ENCODE measurements at places on chromosomes 7 and 10.

DNA sequence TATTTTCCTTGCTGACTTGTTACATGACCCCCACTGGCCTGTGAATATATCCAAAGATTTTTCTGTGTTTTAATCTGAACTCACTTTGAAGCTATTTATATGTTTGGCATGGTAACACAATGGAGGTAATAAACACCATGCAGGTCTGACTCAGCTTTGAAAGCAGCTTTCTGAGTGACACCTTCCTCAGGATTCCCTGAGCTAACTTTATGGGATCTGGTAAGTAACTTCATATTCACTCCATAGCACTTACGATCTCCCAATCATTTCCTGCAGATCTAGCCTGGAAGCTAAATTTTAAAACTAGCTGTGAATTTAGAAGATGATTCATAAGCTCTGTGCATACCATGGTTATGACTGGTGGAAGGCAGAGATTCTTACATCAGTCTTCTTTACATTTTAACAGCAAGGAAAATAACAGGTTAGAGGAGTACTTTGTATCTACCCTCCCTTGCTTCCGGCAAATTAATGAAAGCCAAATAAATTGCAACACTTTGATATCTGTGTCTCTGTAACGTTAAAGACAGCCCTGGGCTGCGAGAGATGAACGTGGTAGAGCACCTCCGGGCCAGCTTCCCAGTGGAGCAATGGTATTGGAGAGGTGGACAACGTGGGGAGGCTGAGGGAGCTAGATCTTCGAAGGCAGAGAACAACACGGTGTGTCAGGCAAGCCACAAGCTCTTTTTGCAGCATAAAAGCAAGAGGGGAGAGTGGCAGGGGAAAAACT lies 170.2 kb upstream of the KLF14 start:
- no peak for DNase-seq

- no peak for DNase-seq
Observed at GRCh38 chr10:60414877-60415585, 25.4 kb upstream of the ANK3 start.

DNA sequence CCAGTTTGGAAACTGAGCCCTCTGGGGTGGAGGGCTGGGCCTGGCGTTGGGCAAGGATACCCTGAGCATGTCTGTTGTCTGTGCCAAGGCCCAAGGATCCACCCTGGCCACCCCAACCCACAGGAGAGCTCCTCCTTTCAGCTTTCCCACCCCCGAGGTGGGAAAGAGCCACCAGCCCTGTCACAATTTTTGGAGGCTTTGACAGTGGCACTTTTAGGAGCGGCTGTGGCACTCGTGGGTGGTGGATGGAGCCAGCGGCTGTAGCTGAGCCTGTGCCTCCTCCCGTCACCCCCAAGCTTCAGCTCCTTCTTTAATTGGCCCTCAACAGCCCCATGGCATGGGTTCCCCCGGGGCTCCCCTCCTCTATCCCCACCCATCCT lies 18.2 kb upstream of the ZNF862 start:
- DNase-seq = no peak

DNA sequence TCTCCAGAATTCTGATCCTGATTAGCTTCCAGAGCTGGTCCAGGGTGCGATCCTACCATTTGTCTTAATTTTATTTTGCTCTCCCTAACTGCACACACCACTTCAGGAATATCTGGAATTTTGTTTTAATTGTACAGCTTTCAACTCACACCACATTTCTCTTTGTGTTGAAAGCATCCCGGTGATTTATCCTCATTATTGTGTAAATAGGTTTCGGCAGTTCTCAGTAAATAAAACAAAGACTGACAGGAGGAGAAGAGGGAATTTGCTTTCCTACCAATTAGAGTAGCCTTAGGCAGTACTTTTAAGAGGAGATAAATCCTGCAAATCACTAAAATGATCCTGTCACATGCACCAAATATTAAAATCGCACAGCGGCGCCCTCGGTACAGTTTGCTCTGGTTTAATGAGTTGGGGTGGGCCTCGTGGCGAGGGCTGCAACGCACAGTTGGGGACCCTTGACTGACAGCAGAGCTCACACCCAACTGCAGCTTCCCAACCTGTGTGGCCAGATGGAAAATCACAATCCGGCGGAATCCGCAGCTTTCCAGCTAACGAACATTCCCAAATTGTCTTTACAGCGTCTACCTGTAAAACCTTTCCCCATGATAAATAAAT lies 62.6 kb downstream of the EBF3 start:
- DNase-seq = no peak

DNA sequence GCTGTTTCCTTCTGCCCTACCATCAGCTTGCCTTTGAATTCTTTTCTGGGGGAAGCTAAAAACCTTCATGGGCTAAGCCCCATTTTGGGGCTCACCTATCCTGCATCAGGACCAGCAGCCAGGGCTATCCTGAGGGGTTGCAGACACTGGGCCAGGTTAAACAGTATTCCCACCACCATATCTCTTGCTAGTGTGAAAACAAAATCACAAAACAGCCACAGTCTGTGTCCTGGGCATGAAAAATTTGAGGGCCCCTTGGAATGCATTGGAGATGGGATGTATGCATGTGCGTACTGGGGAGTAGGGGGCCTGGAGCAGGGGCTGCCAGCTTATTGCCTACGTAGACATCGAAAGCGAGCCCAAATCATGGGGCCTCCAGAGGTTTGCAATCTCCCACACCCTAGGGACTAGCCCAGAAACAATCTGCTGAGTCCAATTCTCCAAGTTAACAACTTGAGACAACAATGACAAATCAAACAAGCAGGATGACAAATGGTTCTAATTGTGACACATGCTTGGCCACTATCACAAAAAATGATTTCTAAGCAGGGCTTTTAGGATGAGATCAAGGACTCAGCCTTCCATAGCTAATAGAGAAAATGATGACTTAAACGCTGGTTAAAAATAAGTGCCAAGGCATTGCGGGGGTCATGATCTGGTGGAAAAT lies 557.1 kb downstream of the KCNMA1 start:
- no peak for DNase-seq

DNA sequence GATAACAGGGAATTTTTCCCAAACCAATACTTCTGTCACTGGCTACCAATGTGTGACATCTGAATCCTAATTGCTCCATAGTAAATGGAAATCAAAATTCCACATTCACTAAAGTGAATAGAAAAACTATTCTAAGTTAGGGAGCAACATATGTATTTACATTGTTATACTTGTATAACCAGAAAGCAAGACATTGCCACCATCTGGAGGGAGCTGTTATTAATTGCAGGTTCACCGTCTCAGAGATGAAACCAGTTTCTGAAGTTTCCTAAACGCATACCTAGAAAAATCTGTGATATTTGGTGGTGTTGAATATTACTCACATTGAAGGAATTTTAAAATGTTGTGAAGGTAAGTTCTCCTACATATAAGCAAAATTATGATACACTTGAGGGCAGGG lies 390.1 kb downstream of the NXPH1 start:
- no peak for DNase-seq

DNA sequence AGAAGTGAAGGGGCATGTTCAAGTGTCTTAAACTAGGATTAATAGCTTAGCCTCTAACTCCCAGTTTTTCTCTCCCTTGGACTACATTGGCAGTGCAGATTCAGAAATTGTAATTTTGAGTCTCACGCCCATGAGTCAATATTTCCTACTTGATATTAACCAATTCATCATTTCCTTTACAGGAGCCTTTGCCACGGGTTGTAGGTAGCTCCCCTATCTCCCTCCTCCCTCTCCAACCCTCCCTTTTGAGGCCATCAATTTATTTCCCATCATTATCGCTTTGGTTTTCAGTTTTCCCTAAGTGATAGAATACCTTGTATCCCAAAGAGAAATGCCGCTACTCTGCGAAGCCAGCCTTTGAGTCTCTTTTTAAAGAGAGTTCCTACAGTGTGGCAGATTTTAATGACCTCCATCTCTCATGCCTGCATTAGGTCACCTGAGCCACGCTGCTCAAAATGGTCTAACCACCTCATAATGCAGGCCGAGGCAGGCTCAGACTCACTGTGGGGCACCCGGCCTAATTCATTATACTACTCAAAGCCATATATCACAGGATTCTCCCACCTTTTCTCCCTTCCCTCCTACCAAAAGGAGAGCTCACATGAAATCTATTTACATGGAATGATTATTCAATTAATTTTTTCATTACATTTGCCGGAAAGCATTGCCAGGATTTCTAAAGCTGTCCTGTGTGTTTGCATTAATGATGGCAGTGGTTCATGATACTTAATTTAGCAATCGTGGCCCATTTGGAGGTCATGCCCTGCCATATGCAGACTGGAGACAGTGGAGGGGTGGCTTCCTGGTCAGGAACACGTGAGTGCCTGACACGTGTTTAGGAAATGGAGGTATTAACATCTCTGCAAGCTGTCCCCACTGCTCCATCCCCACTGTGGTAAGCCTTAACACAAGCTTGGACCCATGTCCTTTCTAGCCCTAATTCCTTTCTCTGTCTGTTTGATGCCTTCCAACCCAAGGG lies 448.2 kb upstream of the AUTS2 start:
- DNase-seq = no peak

DNA sequence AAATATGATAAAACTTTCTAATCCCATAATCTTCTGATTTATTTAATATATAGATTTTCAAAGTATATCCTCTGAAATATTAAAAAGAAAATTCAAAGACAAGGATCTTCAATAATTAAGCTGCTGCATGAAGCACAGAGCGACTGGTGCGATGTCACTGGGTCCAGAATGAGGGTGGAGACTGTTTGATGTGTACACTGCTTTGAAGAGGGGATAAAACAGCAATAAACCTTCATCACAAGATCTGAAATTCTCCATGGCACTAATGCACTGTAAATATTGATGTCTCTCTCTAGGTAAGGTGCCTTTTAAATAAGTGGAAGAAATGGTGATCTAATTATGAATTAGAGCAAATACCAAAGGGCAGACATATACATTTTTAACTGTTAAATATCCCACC lies 337.8 kb downstream of the PARD3 start:
- DNase-seq = no peak

- DNase-seq = no peak
Observed at GRCh38 chr7:95560674-95561073, 35.6 kb downstream of the PDK4 start.

DNA sequence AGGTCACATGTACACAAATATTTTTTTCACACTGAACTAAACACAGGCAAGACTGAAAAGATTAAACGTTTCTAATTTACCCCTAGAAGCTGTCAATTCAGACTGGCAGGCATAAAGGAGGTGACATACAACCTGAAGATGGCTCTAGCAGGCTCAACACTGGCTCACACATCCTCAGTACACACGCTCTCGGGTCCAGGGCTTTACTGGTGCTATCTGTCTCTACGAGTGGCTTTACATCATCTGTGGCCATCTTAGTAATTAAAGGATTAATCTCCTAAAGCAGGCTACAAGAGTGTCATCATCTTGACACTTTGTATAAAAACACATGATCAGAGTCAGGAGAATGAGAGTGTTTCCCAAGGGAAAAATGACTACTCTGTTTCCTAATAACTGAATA lies 57.3 kb downstream of the COPG2 start:
- DNase-seq = no peak

- no peak for DNase-seq
Observed at GRCh38 chr10:124019886-124020797, 73.3 kb downstream of the CHST15 start.

GRCh38 chr7:92854501-92855238 lies 18.3 kb upstream of the CDK6 start:
- DNase-seq = no peak

GRCh38 chr7:81638198-81638597 lies 131.6 kb downstream of the HGF start:
- DNase-seq = no peak

- DNase-seq = no peak
Observed at GRCh38 chr10:105514106-105514505, 873.0 kb downstream of the SORCS3 start.

GRCh38 chr7:130896051-130896881 lies 162.3 kb upstream of the KLF14 start:
- no peak for DNase-seq

GRCh38 chr7:79868010-79868409 lies 266.6 kb upstream of the GNAI1 start:
- DNase-seq = no peak

GRCh38 chr7:30998180-30998579 lies 34.4 kb downstream of the GHRHR start:
- no peak for DNase-seq

DNA sequence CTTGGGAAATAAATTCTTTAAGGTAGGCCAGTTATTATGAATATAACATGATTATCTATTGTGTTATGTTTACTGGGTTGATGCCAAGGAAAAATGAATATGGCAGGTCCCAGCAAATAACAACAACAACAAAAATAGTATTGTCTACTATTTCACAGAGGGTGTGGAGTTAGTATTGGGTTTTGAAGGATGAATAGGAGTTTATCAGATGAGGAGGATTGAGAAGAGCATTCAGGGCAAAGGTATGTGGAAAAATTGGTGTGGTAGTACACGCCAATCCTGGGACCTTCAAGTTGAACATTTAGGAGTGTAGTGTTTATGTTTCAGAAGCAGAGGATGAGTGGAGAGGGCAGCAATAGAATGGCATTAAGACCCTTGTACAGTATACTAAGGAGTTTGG lies 671.9 kb downstream of the AUTS2 start:
- DNase-seq = no peak

DNA sequence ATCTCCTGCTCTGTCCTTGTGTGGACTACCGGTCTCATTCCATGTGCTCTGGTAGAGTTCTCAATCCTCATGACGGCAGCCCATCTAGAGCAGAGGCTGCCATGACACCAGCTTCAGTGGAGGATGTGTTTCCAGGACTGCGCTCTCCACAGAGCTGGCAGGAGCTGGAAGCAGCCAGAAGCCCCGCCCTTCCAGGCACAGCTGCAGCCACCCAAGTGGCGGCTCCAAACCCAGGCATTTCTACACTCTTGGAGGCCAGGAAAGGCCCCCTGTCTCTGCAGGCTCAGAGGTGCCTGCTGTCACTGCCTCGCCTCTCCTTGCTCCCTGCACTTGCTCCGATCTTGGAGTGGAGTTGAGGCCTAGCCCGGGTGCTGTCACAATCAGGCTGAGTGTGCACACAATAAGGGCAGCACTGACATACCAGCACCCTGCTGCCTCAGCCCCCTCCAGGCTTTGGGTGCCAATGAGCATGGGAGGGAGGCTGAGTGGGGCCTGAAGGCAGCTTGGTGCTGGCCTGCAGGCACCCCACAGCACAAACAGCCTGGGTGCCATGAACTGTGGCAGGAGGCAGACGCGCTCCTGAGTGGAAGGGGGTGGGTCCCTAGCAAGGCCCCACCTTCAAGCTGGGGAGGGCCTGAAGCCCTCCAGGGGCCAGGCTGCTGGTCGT lies 122.1 kb downstream of the LRRN3 start:
- DNase-seq = no peak

GRCh38 chr10:17643339-17643754 lies 604 bp upstream of the STAM start:
- no peak for DNase-seq

DNA sequence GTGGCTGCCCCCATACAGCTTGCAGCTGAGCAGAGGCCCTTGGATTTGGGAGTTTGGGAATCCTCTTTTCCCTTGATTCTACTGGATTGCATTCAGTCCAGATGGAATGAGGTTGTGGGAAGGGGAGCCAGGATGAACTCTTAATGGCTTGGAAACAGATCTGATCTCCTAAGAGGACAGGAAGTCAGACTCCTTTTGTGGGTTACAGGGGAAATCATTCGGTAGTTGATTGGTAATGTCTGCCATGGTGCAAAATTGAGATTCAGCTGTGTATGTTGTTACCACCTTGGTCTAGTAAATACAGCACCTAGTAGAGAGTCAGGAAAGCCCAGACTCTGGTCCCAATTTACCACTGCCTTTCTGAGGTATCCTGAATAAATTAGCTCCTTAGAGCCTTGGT lies 144.2 kb upstream of the TNRC18 start:
- no peak for DNase-seq

- DNase-seq = no peak
Observed at GRCh38 chr7:98869027-98869596, 702 bp downstream of the TMEM130 start.

- DNase-seq = no peak
Observed at GRCh38 chr10:35166607-35167006, 40.0 kb downstream of the CREM start.

Measured in stimulated activated CD8-positive, alpha-beta memory T cell treated with anti-CD3 and anti-CD28 coated beads, Interleukin-4, amount 100 ng/mL, for 1 hour (primary cell).